Stimulated activated CD4-positive, alpha-beta T cell treated with anti-CD3 and anti-CD28 coated beads, Interleukin-4, amount 100 ng/mL, for 4 hours (primary cell): ENCODE measurements at places on chromosomes 4 and X.

DNA sequence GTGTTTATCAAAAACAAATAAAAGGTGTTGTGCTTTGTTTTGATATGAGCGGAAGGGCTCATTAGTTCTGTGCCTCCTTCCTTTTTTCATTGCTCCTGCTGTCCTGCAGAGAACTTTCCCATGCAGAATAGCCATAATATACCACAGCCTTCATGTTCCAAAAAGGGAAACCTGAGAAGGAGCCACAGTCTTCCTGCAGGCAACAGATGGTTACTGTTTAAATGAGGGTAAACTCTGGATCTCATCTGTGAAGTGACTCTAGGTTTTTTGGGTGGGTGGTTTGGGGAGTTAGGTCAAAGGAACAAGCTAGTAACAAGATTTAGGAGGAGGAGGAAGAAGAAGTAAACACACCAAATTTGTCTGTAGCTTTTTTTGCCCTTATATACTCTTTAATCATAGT lies 131.8 kb downstream of the BMPR1B start:
- DNase-seq: no peak

DNA sequence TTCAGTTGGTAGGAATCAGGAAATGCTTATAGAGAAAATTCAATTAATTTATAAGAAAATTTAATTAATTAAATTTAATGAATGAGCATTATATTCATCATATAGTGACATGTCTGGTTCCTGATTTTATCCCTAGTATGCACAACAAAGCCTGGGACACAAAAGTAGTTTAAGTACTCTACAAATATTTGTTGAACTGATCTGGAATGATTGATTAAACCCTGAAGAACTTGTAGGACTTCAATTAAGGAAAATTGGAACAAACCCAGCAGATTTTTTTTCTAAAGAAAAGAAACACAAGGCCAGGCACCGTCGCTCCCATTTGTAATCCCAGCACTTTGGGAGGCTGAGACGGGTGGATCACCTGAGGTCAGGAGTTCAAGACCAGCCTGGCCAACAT lies 4.5 kb upstream of the APELA start:
- DNase-seq: no peak

DNA sequence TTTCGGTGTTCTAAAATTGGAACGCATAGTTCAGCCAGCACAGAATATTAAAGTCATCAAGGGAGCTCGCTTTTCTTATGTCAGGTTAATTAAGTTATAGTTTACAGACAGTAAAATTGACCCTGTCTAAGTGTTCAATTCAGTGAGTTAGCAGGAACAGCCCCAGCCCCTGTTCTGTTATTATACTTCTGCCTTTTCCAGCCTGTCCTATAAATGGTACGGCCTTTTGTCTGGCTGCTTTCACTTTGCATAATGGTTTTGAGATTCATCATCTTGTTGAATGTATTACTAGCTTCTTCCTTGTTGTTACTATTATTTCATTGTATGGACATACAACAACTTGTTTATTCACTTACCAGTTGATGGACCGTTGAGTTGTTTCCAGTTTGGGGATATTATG lies 9.5 kb downstream of the CXCL13 start:
- DNase-seq: no peak

GRCh38 chr4:155672342-155672741 lies 5.7 kb downstream of the GUCY1A1 start:
- no peak for DNase-seq

GRCh38 chr4:5858020-5858769 lies 34.7 kb downstream of the CRMP1 start:
- DNase-seq: no peak

- no peak for DNase-seq
These were observed 746 bp upstream of the AADAT start for GRCh38 chr4:170090352-170091052.

GRCh38 chr4:173736840-173737239 lies 206.8 kb upstream of the HAND2 start:
- DNase-seq: no peak

- no peak for DNase-seq
These were observed 46.6 kb downstream of the PGRMC2 start for GRCh38 chr4:128241019-128241418.

- no peak for DNase-seq
These were observed 6.4 kb downstream of the PPEF2 start for GRCh38 chr4:75895744-75896314.

- no peak for DNase-seq
These were observed 218.6 kb upstream of the FAM47A start for GRCh38 chrX:34350561-34351335.

GRCh38 chr4:13701937-13702446 lies 74.5 kb upstream of the BOD1L1 start:
- DNase-seq: no peak

DNA sequence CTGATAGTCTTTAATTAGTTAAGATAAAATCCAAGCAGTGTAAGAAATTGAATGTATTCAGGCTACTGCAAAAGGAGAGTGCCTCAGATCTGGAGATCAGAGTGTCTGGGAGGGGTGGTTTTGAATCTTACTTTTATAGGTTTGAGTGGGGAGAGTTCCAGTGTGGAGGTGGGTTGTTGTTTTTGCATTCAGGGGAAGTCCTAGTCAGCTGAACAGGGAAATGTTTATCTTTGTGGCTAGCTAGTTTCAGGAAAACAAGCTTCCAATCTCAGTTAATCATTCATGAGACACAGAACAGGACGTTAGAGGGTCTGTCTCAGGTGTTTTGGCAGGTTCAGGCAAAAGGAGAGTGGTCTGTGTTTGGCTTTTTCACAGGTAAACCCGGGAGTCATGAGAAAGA lies 26.0 kb downstream of the ZNF81 start:
- no peak for DNase-seq

DNA sequence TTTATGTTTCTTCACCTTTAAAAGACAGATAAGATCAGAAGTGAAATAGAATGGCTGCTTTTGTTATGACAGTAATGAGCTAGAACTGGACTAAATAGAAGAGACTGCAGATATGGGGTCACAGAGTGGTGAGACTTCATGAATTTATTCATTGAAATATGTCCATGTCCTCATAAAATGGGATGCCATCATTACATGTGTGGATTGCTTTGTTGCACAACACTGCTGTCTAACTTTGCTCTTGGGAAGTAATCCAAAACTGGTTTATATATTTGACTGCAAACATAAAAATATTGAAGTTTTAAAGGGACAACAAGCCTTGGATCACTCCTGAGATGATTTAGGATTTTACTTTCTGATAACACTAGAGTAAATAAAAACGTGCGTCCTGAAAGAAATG lies 209.2 kb upstream of the FAT4 start:
- DNase-seq: no peak

DNA sequence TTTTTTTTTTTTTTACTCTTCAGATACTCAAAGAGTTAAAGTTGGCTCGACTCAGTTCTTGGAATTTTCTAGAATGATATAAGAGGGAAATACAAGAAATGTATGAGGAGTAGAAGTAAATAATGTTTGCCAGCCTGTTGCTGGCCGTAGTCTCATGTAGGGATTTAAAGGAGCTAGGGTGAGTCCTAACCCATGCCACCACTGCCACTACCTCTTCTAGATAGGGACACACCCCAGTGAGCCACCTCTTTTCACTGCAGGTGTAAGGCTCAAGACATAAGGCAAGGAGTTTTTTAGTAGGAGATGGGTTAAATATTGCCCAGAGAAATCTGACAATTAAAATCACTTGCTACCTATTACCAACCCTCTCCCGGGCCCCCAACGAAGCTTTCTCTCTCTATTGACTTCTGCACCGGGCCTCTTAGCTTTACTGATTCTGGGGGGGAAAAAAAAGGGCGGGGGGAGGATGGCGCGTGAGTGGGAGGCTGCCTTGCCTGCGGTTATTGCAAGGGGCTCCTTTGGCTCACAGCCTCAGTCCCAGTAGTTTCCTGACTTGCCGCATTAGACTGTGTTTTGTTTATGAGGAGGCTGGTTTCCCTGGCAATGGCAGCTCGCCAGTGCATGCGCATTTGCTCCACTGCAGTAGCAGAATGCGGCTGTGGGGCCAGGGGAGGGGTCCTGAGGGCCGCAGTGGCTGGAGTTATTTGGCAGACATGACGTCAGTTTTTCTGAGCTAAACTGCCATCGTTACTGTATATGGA lies 3.0 kb downstream of the LINC00632 start:
- DNase-seq: no peak

DNA sequence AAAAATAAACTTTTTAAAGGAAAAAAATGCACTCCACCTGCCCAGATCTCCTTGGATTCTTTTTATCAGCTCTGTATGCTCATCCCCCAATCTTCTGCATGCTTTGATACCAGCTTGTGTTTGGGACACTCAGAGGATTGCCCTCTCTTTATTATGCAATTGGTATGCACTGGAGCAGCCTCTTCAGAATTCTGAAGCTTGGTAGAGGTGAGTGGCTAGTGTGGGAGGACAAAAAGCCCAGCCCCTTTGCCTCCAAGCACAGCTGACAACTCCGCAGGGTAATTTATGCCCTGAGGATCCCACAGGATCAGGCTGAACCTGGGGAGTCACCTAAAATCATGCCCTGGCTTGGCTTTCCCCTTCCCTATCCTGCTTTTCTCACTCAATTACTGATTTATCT lies 16.7 kb downstream of the IL21 start:
- DNase-seq: no peak

- no peak for DNase-seq
These were observed 89.7 kb upstream of the KDR start for GRCh38 chr4:55215087-55215486.

GRCh38 chr4:89101256-89102161 lies 9.8 kb upstream of the TIGD2 start:
- DNase-seq: no peak

DNA sequence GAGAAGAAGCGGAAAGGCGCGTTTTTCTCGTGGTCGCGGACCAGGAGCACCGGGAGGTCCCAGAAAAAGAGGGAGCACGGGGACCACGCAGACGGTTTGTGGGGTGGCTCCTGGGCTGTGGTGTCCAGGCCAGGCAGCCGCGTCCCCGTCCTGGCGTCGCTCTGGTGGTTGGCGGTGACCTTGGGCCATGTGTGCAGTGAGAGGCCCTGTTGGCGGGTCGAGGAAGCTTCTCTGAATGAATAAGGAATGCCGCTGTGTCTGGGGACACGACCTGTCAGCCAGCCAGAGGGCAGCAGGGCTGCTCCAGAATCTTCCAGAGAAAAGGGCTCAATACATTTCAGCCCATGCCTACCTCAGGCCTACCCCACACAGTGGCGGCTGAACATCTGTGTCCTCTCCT lies 24.3 kb upstream of the HGFAC start:
- DNase-seq: no peak

GRCh38 chr4:114615435-114615834 lies 16.8 kb downstream of the UGT8 start:
- DNase-seq: no peak

DNA sequence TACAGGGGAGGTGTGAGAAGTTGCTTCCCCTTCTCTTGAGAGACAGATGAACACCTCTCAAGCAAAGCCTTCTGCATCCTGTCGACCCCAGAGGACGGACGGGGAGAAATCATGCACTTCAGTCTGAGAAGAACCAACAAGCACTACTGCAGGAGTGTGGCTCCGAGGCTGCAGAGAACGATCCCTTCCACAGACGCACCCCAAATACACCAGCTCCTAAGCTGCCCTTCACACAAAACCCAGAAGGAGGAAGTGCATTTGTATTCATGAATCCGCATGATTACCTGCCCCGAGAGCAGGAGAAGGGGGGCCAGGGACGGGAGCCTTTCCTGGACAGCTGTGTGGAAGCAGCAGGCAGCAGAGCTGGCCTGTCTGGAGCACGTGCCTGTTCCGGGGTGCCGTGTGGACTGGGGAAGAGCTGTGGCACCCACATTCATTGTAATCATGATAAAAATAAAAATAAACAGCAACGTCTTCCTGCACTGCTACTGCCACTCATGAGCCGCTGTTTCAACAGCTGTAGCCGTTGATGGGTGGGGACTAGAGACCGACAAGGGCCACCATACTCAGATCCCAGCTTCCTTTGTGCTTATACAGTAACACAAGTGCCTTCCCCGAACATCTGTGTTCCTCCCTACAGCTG lies 42.9 kb downstream of the ACSL1 start:
- no peak for DNase-seq

- DNase-seq: no peak
These were observed 20.6 kb downstream of the GAB1 start for GRCh38 chr4:143357161-143357845.

DNA sequence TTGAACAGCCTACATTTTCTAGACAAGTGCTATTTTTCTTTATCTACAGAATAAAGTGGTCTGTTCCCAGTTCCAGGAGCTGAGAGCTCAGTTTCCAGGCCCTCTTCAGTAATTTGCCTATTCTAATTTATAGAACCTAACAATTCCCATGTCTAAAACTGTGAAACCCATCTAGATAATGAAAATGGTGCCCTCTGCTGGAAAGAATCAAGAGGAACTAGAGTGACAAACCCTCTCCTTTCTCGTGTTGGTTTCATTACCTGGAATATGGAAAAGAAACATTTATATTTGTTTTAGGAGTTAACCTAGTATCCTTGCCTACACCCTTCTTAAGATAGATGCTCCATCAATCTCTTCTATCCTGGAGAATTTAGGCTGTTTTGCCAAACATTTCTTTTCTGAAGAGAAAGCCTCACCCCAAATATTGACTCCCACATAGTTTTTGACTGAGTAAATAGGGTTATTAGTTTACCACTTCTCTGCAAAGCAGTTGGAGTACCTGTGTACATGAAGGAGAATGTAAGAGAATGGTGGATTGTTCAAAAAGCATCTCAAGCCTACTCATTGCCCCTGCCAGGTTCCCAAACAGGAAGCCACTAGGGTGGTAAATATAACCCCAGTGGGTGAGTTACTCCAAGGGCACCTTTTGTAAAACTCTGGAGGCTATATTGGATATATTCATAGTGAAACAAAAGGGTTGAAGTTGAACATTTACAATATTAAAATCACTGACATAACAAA lies 121.6 kb downstream of the RASL11B start:
- DNase-seq: no peak

DNA sequence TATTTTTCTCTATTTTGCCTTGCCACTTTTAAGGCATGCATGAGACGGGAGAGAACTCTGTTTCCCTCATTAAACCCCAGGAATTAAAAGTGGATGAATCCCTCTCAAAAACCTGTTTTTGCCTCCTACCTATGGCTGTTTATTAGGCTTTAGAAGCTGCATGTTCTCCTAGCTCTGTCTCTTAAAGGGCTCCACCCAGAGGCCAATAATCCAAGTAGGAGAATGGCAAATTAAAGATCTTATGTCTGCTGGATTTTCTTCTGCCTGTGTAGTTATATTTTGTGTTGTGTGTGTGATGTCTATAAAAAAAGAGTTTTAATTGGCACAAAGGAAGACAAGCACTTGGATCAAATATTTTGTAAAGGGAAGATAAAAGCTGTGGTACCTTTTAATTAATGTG lies 32.4 kb downstream of the MAGEC1 start:
- DNase-seq: no peak
